CD8-positive, alpha-beta T cell (primary cell): ENCODE measurements at places on chromosomes 6 and 20.
A peak's percentile ranks its signal among the peaks of the same experiment; 100 is the strongest.

- DNase-seq = no peak
Observed at GRCh38 chr6:11767458-11767857, 11.1 kb downstream of the ADTRP start.

DNA sequence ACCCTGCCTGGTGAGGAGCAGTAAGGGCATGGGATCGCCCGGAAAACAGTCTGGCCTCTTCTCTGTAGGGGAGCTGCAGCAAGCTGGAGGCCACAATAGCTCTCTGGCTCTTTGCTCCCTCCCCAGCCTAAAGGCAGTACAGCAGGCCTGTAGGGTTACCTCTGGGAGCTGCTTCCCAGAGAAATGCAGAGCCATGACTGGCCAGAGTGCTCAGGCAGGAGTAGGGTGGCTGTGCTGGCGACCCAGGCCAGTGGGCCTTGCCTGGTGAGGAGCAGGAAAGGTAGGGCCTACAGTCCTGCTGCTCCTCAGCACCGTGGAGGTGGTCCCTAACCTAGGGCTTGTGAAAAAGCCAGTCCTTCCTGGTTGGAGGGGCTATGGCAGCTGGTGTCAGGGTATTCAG, 129.9 kb upstream of the CHD6 start:
- DNase-seq = no peak

GRCh38 chr6:161532536-161532935, 258.7 kb upstream of the AGPAT4 start:
- no peak for DNase-seq

DNA sequence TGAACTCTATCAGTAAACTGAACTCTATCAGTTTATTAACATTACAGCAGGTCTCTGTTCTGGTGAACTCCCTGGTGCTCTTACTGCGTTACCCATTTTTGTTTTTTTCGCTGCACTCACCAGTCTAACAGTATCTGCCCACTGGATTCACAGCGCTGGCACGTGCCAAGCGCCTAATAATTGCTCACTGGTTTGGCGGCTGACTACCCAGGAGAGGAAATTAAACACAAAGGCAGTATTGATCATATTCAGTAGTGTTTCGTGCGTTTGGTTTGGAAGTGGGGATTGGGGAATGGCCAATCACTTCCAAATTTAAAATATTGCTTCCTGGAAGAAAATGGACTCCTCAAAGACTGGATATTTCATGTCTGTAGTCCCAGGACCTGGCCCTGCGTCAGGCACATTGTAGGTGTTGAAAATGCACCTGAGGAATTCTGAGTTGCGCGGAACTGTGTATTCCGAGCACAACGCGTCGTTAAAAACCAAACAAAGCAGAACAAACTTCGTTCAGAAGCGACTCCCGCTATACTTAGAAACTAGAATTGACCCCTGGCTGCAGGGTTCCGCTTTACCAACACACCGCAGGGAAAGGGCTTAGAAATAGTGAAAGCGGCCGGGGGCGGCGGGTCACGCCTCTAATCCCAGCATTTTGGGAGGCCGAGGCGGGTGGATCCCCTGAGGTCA, 1.1 kb upstream of the RPS12 start:
- DNase-seq = peak; percentile 72

- no peak for DNase-seq
Observed at GRCh38 chr6:149473080-149474052, 11.4 kb downstream of the ZC3H12D start.

DNA sequence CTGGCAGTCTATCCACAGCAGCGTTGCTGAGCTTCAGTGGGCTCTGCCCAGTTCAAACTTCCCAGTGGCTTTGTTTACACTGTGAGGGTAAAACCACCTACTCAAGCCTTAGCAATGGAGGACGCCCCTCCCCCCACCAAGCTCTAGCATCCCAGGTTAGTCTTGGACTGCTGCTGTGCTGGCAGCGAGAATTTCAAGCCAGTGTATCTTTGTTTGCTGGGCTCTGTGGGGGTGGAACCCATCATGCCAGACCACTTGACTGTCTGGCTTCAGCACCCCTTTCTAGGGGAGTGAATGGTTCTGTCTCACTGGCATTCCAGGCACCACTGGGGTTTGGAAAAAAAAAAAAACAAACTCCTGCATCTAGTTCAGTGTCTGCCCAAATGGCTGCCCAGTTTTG, 249.7 kb upstream of the SYNCRIP start:
- no peak for DNase-seq
